ENCODE measurements at places on chromosomes 5 and 9. TPM values are rescaled to one million over a fixed set of nuclear protein-coding genes. Genes with fewer than 3 reads are reported as not detected.

DNA sequence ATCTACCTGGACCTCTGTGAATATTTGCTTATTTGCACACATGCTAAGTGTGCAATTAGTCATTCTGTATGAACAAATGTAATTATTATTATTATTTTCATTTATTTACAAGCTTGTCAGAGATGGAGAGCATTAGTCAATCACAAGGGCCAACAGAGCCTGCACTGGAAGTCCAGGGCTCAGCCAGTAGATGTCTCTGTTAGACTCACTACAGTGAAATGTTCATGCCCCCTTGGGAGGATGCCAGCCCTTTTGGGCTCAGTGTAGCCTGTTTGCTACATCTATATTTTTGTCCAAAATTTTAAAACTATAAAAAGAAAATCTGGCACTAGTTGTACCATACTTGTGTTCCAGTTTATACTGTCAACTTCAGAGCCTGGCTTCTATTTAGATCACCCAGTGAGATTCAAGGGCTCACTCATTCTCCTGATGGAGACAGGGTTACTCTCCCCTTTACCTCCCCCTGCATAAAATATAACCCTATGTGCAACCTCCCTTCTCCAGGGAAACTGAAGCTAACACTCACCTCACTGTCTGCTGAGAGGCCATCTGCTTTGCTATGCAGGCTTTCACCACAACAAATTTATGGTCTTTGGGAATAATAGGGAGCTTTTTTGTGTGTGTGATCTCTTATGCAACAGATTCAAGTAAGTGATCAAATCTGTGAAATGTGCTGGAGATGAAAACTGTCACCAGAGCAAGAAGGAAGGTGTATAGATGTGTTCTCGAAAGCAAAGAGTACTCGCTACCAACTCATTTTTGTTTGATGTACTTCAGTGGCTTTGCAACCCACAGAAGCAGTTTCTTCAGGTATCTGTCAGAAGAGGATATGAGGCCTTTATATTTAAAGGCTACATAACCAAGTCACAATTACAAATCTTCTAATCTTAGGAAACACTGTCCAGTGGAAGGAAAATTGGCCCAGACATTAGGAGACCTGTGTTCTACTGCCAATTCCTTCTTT, 99.9 kb upstream of the TLE4 start:
- no peak overlapping the region for H3K4me3 ChIP-seq
- H3K27me3 ChIP-seq = no peaks in the 10 kb centered on the region
- H3K27ac ChIP-seq = no peak overlapping the region
- no peaks in the 10 kb centered on the region for H3K36me3 ChIP-seq

DNA sequence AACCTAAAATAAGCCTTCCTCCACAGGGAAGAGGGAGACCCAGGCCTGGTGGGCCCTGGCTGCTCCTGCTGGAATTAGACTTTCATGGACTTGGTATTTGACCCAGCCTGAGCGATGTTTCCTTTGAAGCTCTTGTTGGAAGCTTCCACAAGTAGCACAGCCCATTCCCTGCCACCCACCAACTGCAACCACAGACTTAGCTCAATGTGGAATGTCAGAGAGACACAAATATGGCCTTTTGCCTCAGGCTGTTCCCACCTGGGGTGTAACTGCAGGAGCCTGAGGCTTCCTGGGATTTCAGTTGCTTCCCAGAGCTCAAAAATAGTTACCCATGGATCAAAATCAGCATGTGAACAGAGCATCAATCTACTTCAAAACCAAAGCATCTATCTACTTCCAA, 70.3 kb upstream of the LHFPL2 start:
- no peaks in the 10 kb centered on the region for H3K27me3 ChIP-seq
- H3K36me3 ChIP-seq = no peaks in the 10 kb centered on the region
- H3K4me3 ChIP-seq = no peak overlapping the region

- peaks cover 5% of the 10 kb centered on the region for H3K4me1 ChIP-seq
- no peaks in the 10 kb centered on the region for H3K36me3 ChIP-seq
- H3K4me3 ChIP-seq = no peak overlapping the region
- H3K27me3 ChIP-seq = no peaks in the 10 kb centered on the region
- no peak overlapping the region for H3K27ac ChIP-seq
Measured at GRCh38 chr9:122004589-122004988, 88.5 kb downstream of the TTLL11 start.

DNA sequence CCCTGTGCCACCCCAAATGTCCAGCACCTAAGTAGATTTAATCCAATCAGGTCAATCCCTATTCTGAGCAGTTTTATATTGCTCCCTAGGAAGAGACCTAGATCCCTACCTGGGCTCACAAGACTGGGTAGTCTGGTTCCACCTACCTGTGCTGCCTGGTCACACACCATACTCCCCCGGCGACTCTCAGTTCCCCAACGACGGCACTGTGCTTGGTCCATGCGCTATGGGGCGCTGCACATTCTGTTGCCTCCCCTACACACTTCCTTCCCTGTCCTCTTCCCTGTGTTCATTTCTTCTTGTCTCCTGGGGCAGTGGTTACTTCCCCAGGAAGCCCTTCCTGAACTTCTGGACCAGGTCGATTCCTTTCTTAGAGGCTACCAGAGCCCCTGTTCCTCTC, 109.9 kb upstream of the IL12B start:
- no peak overlapping the region for H3K27ac ChIP-seq
- H3K4me3 ChIP-seq = no peak overlapping the region
- H3K4me1 ChIP-seq = no peaks in the 10 kb centered on the region
- no peaks in the 10 kb centered on the region for H3K36me3 ChIP-seq
- H3K27me3 ChIP-seq = no peaks in the 10 kb centered on the region
- DNase-seq = no peak

DNA sequence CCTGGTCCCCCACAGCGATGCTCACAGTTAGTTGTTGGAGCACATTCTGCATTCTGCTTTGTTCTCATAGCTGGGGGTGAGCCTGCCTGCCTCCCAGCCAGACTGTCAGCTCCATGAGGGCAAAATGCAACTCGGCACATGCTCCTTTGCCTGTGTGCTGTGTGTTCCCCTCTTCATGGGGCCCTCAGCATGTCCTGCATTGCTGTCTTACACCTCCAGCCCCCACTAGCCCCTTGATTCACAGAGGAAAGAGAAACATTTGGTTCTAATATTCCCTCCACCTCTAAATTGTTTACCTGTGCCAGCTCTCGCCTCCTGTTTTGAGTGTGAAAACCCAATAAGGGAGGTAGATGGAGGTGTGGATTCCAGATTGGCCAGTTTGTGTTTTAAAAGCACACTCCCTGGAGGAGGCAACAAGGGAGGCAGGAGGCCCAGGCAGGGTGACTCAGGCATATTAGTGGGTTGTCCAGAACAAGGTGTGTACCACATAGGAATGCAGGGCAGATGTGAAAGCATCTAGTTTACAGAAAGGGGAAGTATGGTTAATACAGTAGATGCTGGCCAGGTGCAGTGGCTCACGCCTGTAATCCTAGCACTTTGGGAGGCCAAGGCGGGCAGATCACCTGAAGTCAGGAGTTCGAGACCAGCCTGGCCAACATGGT, 224.6 kb downstream of the AGTPBP1 start:
- H3K36me3 ChIP-seq = no peaks in the 10 kb centered on the region
- H3K27me3 ChIP-seq = no peaks in the 10 kb centered on the region
- peak; percentile 52 for DNase-seq
- H3K4me3 ChIP-seq = no peak overlapping the region
- H3K27ac ChIP-seq = no peak overlapping the region

- peaks cover 35% of the 10 kb centered on the region for H3K4me1 ChIP-seq
- no peak overlapping the region for H3K4me3 ChIP-seq
- H3K36me3 ChIP-seq = no peaks in the 10 kb centered on the region
- H3K27me3 ChIP-seq = no peaks in the 10 kb centered on the region
- DNase-seq = no peak
Measured at GRCh38 chr5:107456281-107456715, 214.4 kb downstream of the EFNA5 start.

- no peaks in the 10 kb centered on the region for H3K4me1 ChIP-seq
- H3K36me3 ChIP-seq = peaks cover 28% of the 10 kb centered on the region
- H3K4me3 ChIP-seq = no peak overlapping the region
- H3K27me3 ChIP-seq = no peaks in the 10 kb centered on the region
- no peak for DNase-seq
- no peak overlapping the region for H3K27ac ChIP-seq
Measured at GRCh38 chr5:146173597-146173996, 8.9 kb downstream of the LARS1 start.

DNA sequence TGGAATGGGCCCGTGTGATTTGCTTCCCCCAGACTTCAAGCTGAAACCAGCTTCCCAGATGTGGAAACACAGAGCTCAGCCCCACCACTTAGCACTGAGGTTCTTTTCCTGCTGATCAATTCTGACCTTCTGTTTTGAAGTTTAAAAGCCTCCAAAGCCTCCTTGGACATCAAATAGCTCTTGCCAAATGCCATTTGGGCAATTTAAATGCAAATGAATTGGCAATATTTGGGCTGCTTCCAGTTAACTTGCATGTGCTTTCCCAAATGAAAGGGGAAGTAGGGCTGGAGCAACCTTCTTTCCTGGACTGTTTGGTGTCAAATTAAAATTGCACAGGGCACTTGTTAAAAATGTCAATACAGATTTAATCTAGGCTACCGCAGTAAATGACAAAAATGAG, 710.5 kb downstream of the TLR4 start:
- H3K36me3 ChIP-seq = no peaks in the 10 kb centered on the region
- H3K27ac ChIP-seq = no peak overlapping the region
- no peaks in the 10 kb centered on the region for H3K4me1 ChIP-seq
- H3K27me3 ChIP-seq = no peaks in the 10 kb centered on the region
- DNase-seq = no peak
- H3K4me3 ChIP-seq = no peak overlapping the region

- H3K4me3 ChIP-seq = no peak overlapping the region
- no peak for DNase-seq
- H3K36me3 ChIP-seq = no peaks in the 10 kb centered on the region
- H3K27me3 ChIP-seq = no peaks in the 10 kb centered on the region
- H3K27ac ChIP-seq = no peak overlapping the region
Measured at GRCh38 chr5:84287951-84288350, 96.7 kb downstream of the EDIL3 start.

- H3K4me3 ChIP-seq = no peak overlapping the region
- no peak for DNase-seq
- H3K27ac ChIP-seq = no peak overlapping the region
- no peaks in the 10 kb centered on the region for H3K27me3 ChIP-seq
Measured at GRCh38 chr9:16484744-16485143, 385.7 kb downstream of the BNC2 start.

- DNase-seq = no peak
- H3K4me1 ChIP-seq = no peaks in the 10 kb centered on the region
- no peaks in the 10 kb centered on the region for H3K36me3 ChIP-seq
- no peak overlapping the region for H3K27ac ChIP-seq
- H3K4me3 ChIP-seq = no peak overlapping the region
Measured at GRCh38 chr5:127697894-127698600, 5.1 kb upstream of the CCDC192 start.

DNA sequence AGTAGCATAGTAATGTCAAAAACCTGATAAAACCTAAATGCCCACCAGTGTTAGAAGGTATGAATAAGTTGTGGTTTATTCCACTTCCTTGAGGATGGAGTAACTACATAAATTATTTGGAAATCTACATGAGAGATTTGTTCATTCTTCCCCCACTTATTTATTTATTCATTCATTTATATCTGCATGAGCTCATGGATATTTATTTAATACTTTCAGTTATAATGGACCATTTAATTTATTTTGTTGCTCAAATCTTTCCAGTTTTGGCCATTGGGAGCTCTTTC, 223.8 kb upstream of the S1PR3 start:
- no peak overlapping the region for H3K27ac ChIP-seq
- no peak overlapping the region for H3K4me3 ChIP-seq
- H3K4me1 ChIP-seq = no peaks in the 10 kb centered on the region
- DNase-seq = no peak

GRCh38 chr9:29945012-29945411, 2371.7 kb upstream of the C9orf72 start:
- H3K27me3 ChIP-seq = no peaks in the 10 kb centered on the region
- H3K4me1 ChIP-seq = no peaks in the 10 kb centered on the region
- no peak for DNase-seq

GRCh38 chr5:142894749-142895148, 124.6 kb downstream of the ARHGAP26 start:
- no peak for DNase-seq
- H3K4me1 ChIP-seq = no peaks in the 10 kb centered on the region
- H3K27me3 ChIP-seq = no peaks in the 10 kb centered on the region
- H3K4me3 ChIP-seq = no peak overlapping the region

GRCh38 chr5:172756764-172757393, 14.1 kb downstream of the DUSP1 start:
- H3K27ac ChIP-seq = peak overlapping the region; percentile 74
- no peaks in the 10 kb centered on the region for H3K27me3 ChIP-seq
- no peak for DNase-seq
- no peak overlapping the region for H3K4me3 ChIP-seq
- H3K36me3 ChIP-seq = no peaks in the 10 kb centered on the region

GRCh38 chr5:89435347-89435746, 552.4 kb upstream of the MEF2C start:
- no peaks in the 10 kb centered on the region for H3K36me3 ChIP-seq
- H3K27ac ChIP-seq = no peak overlapping the region
- no peak for DNase-seq
- no peaks in the 10 kb centered on the region for H3K27me3 ChIP-seq
- no peak overlapping the region for H3K4me3 ChIP-seq

- H3K27me3 ChIP-seq = no peaks in the 10 kb centered on the region
- H3K36me3 ChIP-seq = no peaks in the 10 kb centered on the region
- H3K27ac ChIP-seq = peak overlapping the region; percentile 39
- no peak overlapping the region for H3K4me3 ChIP-seq
- no peak for DNase-seq
- H3K4me1 ChIP-seq = peaks cover 17% of the 10 kb centered on the region
Measured at GRCh38 chr5:96408210-96408777, 24.8 kb downstream of the PCSK1 start.

DNA sequence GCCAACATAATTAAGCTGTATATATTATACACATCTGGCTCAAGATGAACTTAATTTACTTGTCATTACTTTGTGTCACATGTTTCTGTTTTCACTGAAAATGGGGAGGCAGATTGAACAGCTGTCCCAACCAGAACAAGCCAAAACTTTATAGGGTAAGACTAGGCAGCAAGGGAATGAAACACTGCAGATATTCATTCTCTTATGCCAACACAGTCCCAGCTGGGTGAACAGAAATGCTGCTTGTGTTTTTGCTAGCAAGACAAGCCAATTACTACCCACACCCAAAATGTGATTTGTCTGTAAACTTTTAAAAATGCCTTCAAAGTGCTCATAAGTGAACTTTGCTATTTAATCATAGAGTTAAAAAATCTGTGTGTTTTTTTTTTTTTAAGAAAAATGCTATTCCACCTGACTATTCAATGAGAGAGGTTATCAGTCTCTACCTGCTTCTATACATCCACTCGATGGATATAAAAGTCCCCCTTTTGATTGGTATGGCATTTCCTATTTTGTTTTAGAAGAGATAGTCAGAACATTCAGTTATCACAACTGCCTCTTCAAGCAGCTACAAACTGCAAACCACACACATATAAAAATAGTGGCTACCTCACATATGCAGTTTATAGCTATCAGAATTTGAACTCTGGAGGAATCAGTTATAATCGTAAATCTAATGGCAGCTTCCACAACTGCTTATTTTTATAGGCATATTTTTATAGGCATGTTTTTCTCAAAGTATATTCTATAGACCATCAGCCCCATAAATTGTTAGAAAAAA, 91.9 kb upstream of the PPP1R2B start:
- no peaks in the 10 kb centered on the region for H3K27me3 ChIP-seq
- DNase-seq = no peak
- no peaks in the 10 kb centered on the region for H3K36me3 ChIP-seq
- H3K4me1 ChIP-seq = no peaks in the 10 kb centered on the region
- no peak overlapping the region for H3K4me3 ChIP-seq

HNRNPA0 gene
- total RNA-seq = 11.8 TPM

TAS2R1 gene
- not detected for total RNA-seq

GADD45G gene
- total RNA-seq = 16.2 TPM

HK3 gene
- total RNA-seq = 7.4 TPM

MYORG gene
- total RNA-seq = 4.4 TPM

FOXD4 gene
- not detected for total RNA-seq

DMGDH gene
- 4.2 TPM for total RNA-seq

GPX3 gene
- total RNA-seq = 3,069 TPM

AQP3 gene
- 868 TPM for total RNA-seq

TSSK1B gene
- total RNA-seq = 1.2 TPM

PCDHB2 gene
- total RNA-seq = 3.4 TPM

ENC1 gene
- 7.1 TPM for total RNA-seq

Measured in vagina (tissue), 2 donors.